ENCODE measurements at places on chromosomes 13 and 19.
A peak's percentile ranks its signal among the peaks of the same experiment; 100 is the strongest.

- no peak for DNase-seq
Measured at GRCh38 chr13:79673310-79673992, 192.5 kb downstream of the NDFIP2 start.

GRCh38 chr13:98214008-98214643 is 37.1 kb upstream of the RNF113B start:
- no peak for DNase-seq

GRCh38 chr13:45511310-45512097 is 46.8 kb downstream of the COG3 start:
- no peak for DNase-seq

- no peak for DNase-seq
Measured at GRCh38 chr19:2527171-2527570, 51.2 kb downstream of the GADD45B start.

DNA sequence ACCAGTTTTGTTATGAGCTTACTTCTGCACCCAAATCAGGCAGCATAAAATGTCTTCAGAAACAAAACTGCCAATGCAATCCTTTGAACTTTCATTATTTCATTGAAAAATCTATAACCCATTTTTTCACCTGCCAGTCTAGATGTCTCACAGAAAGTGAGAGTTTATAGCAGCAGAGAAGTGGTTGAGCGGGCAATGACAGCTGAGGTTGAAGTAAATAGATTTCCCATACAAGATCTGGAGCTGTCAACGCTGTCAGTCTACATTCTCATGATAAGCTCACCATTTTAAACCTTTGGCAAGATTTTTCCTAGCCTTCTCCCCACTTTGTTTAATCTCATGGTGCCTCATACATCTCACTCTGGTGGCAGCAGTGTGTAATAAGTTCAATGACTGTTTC is 1144.9 kb upstream of the PCDH9 start:
- no peak for DNase-seq

DNA sequence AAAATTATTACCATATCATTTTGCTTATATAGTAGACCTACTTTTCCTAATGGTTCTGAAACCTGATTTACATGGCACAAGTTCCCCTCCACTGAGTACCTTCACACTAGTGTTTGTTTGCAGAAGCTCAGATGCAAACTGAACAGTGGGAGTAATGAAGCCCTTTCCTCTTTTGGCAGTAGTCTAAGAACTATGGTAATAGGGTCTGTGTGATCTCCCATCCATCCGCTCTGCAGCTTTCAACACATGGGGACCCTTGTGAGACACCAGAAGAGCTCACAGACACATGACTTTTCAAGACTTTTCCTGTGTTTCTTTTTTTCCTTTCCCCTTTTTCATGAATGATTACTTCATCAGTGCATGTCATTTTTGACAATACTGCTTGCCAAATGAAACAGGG is 336.0 kb downstream of the ATP8A2 start:
- DNase-seq, result no peak

- DNase-seq, result no peak
Measured at GRCh38 chr19:41136636-41137455, 22.6 kb downstream of the CYP2F1 start.

DNA sequence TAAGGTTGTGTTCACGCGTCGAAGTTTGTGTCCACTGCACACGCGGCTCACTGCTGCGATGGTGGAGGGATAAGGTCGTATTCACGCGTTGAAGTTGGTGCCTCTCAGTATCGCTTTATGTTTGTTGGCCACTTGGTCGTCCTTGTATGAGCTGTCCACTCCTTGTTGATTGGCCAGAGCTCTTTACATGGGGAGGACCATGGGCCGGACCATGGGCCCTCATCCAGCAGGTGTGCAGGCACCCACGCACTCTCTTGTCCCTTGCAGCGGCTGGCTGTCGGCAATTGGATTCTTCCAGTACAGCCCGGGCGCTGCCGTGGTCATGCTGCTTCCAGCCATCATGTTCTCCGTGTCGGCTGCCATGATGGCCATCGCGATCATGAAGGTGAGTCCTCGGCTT is 17.6 kb downstream of the ADAT3 start:
- no peak for DNase-seq

DNA sequence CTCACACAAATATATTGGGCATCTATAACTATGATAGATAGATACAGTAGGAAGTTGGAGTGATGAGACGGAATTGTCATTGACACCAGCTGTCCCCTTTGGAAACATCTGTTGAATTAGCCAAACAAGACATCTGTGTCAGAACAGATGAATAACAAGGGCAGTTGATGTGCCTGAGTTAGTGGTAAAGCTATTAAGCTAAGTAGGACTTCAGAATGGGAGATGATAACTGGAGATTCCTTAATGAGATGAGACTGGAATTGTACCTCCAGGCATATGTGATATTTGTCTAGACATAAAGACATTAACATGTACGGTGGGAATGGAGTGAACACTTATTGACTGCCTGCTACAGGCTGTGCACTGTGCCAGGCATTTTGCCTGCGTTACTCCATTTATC is 78.7 kb downstream of the MBNL2 start:
- DNase-seq, result no peak

- no peak for DNase-seq
Measured at GRCh38 chr19:55133639-55134444, 15.2 kb downstream of the TNNT1 start.

DNA sequence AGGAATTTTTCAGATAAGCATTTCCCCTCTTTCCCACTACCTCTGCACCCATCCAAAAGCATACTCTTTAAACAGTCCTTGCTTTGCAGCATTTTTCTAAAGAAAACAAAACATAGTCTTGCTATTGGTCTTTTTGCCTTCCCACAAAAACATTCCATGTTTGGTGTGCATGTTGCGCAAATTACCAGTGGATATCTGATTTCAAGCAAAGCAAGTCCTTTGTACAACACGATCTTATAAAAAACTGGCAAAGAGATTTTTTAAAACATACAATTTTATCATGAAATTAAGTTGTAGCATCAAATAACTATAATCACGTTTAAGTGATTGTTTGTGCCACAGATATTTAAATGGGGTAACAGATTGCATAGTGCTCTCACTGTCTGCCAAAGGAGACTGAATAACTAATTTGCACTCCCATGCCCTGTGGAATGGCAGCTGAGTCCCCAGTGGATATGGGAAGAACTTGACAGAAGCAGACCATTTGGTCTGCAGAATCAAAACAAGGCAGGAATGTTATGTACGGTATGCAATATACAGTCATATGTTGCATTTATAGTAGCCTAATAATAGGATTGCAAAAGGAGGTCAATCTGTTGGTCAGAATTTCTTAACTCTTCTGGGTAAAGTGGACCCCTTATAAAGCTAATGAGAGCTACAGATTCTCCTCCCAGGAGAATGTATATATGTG is 285.7 kb downstream of the TBC1D4 start:
- DNase-seq, result no peak

- peak; percentile 40 for DNase-seq
Measured at GRCh38 chr19:18789883-18790565, 1.1 kb downstream of the COMP start.

GRCh38 chr13:50531917-50532899 is 311.3 kb downstream of the DLEU7 start:
- DNase-seq, result no peak

DNA sequence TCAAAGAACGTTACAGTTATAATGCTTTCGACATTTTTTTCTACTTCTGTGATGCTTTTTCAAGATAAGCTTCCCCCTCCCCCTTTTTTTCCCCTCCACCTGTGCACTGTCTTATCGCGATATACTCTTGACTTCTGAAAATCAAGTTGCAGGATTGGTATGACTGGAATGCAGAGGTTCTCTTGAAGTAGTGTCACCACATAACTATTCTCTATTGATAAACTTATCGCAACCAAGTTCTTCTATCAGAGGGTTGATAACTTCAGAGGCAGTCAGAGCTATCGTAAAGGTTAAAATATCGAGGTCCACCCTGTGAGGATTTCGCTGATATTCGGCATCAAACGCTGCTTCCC is 820 bp downstream of the EID2 start:
- no peak for DNase-seq

DNA sequence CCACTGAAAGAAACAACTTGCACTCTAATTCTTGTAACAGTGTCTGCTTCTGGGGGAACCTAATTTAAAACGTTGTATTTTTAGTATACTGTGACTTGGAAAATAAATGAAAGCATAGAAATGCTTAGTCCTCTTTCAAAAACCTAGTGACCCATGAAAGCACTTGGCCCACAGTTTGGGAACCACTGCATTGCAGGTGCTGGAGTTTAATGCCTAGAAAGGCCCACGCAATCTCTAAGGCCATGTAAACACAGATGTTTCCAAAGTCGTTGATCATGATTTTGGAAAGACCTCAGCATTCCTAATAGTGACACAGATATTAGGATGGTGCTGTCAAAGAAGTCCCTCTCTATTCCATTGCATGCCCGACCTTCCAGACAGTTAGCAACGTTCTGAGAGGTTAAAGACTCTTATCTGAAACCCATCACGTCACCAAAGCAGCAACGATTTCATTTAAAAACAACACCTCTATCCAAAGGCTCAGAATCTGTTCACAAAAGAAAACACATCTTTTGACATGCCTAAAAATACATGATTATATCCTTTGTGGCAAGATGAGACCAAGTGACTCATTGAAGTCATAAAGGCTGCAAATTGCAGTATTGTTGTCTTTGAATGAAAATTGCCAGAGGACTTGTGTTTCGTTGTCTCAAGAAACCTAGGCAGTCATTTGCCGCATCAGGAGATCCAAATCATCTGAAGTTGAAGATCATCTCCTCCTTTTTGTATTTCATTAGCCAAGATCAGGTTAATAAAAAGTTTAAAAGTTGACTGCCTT is 328.0 kb upstream of the ZNF507 start:
- DNase-seq, result no peak

- no peak for DNase-seq
Measured at GRCh38 chr13:79090552-79091124, 315.4 kb downstream of the RBM26 start.

GRCh38 chr19:5367530-5368133 is 27.0 kb upstream of the PTPRS start:
- DNase-seq, result no peak

DNA sequence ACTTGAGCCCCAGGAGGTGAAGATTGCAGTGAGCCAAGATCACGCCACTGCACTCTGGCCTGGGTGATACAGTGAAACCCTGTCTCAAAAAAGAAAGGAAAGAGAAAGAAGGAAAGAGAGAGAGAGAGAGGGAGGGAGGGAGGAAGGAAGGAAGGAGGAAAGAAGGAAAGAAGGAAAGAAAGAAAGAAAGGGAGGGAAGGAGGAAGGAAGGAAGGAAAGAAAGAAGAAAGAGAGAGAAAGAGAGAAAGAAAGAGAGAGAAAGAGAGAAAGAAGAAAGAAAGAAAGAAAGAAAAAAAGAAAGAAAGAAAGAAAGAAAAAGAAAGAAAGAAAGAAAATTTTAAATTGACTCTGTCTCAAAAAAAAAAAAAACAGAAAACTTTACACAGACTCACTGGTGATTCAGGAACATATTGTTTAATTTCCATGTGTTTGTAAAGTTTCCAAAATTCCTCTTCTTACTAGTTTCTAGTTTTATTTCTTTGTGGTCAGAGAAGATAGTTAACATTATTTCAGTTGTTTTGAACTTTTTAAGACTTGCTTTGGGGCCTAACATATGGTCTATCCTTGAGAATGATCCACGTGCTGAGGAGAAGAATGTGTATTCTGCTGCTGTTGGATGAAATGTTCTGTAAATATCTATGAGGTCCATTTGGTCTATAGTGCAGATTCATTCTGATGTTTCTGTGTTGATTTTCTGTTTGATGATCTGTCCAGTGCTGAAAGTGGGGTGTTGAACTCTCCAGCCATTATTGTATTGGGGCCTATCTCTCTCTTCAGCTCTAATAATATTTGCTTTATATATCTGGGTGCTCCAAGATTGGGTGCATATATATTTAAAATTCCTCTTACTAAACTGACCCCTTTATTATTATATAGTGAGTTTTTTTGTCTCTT is 204.4 kb upstream of the SERP2 start:
- DNase-seq, result no peak

DNA sequence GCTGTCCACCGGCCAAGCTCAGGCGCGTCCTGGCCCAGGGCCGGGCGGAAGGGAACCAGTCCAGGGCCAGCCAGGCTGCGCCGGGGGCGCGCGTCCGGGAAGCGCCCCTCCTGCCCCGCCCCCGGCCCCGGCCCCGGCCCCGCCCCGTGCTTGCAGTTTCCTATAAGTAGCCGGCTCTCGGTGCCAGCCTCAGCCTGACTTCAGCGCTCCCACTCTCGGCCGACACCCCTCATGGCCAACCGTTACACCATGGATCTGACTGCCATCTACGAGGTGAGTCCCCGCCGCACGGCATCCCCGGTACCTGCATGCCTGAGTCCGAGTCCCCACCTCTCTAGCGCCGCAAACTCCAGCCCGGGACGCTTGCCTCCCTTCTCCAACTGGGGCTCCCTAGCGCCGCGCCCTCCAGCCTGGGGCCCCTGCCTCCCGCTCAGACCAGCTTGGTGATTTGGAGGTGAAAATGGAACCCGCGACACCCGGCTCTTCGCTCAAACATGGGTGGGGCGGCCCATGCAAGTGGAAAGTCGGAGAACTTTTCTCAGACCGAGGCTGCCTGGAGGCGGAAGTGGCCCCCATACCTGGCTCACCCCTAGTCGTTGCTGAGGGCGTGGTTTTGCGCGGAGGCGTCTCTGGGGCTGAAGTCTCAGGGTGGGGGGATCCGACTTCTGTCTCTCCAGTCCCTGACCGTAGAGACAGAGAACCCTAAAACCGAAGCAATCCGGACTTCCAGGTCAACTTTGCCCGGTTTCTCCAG is at the start of gene ZFP36:
Gene ZFP36 (plus strand): TSS at position 192 of the 754 bp plus-strand sequence. CDS start 58 bp downstream, at position 250.
- peak; percentile 92 for DNase-seq

DNA sequence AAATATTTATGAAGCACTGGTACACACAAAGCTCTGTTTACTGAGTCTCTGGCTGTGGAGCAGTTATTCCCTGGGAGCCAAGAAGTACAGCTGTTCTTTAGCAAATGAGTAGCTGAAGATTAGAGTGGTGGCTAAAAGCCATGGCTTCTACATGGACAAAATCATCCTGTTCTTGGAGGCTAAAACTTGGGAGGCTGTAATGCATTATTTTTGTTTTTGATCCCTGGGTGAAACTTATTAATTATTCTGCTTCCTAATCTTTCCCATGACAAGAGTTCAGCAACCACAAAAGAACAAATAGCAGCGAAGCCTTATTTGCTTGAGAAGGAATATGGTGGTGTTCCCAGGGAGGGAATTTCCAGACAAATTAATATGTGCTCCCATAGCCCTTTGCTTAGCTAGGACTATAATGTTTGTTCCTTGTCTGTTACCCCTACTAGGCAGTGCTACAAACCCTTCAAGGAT is 109.5 kb downstream of the DCT start:
- no peak for DNase-seq

- no peak for DNase-seq
Measured at GRCh38 chr13:52885141-52885540, 36.7 kb upstream of the PCDH8 start.

GRCh38 chr13:52903320-52903719 is 54.9 kb upstream of the PCDH8 start:
- no peak for DNase-seq

DNA sequence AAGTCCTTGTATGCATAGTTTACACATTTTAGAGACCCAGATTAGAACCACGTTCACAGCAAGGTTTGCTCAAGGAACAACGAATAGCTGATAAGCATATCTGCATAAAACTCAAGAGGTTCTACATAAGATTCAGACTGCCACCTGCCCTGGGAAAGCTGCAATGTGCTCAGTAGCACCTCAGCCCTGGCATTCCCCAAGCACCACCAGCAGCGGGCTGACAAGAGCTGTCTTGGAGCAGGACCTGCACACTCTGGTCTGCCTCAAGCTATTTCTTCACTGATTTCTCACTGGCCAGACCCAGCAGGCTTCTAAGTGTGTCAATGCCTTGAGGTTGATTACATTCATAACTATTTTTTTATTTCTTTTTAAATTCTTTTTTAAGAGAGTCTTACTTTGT is 65.8 kb upstream of the UQCRFS1 start:
- DNase-seq, result no peak
